ENCODE measurements at places on chromosomes 12 and 14. TPM values are rescaled to one million over a fixed set of nuclear protein-coding genes. Genes with fewer than 3 reads are reported as not detected.

The CPNE6 gene
- 5.1 TPM for polyA plus RNA-seq

The SPX gene
- polyA plus RNA-seq, result 0.58 TPM

The CORO1C gene
- polyA plus RNA-seq, result 22.2 TPM

The SLC38A6 gene
- polyA plus RNA-seq, result 2.2 TPM

The VASH1 gene
- polyA plus RNA-seq, result 10.8 TPM

The VDR gene
- 16.6 TPM for polyA plus RNA-seq

The CMKLR1 gene
- polyA plus RNA-seq, result 5.5 TPM

The HCAR1 gene
- polyA plus RNA-seq, result 0.16 TPM

The NRIP2 gene
- polyA plus RNA-seq, result 4.0 TPM

The LRFN5 gene
- polyA plus RNA-seq, result 0.76 TPM

The PLA2G1B gene
- polyA plus RNA-seq, result 1.3 TPM

The GNG2 gene
- polyA plus RNA-seq, result 2.9 TPM

The IL26 gene
- polyA plus RNA-seq, result 0.12 TPM

The TTC8 gene
- polyA plus RNA-seq, result 2.4 TPM

The GDF3 gene
- polyA plus RNA-seq, result not detected

The DBX2 gene
- polyA plus RNA-seq, result not detected

The CMA1 gene
- 1.1 TPM for polyA plus RNA-seq

The HCAR2 gene
- not detected for polyA plus RNA-seq

The LRP10 gene
- 87.3 TPM for polyA plus RNA-seq

The OR4L1 gene
- not detected for polyA plus RNA-seq

The SLC6A12 gene
- 0.06 TPM for polyA plus RNA-seq

The OR8S1 gene
- not detected for polyA plus RNA-seq

The OR4E2 gene
- polyA plus RNA-seq, result not detected

The WASHC4 gene
- polyA plus RNA-seq, result 13.6 TPM

The WNT1 gene
- polyA plus RNA-seq, result not detected

Data from small intestine (tissue), 16 donors.